ENCODE measurements at places on chromosomes 7 and 10.

GRCh38 chr10:42428534-42428933 is 209.8 kb downstream of the ZNF33B start:
- no peak for DNase-seq

- DNase-seq: no peak
Measured at GRCh38 chr10:34184397-34184796, 630.7 kb downstream of the PARD3 start.

DNA sequence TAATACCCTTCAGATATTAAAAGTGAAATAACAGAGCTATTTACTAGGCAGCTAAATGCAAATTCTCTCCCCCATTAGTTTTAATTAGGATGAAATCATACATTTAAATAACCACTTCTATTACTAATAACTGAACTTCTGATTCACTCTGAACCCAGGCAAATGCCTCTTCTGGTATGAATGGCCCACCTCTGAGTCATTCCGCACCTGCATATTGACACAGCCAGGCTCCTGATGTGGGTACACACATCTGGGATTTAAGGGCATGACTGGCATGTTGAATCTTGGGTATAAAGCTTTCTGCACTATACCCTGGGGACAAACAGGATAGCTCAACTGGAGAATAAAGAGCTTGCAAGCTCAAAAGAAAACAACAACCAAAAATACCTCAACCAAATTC is 140.9 kb downstream of the AUTS2 start:
- DNase-seq: no peak

DNA sequence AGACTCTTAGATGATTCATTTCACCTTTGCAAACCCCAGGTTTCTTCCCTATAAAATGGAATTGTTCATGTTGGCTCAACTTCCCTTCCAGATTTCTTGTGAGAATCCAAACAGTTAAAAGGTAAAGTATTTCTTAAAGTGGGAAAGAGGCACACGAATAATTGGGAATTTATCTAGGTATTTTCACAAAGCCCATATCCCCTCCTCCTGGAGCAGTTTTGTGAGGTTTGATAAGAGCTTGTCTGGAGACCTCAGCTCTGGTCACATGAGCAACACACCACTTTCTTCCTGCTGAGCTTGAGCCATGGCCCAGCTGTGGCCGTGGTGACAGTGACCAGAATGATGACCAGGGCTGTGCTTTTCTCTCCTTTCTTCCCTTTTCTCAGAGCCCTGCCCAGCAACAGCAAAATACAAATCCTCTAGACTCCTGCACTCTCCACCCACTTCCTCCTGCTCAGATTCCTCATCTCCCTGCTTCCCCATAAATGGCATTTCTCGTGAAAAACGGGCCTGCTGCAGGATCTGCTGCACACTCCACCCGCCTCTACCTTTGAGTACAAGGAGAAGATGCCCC is 87.7 kb downstream of the PIK3CG start:
- no peak for DNase-seq

DNA sequence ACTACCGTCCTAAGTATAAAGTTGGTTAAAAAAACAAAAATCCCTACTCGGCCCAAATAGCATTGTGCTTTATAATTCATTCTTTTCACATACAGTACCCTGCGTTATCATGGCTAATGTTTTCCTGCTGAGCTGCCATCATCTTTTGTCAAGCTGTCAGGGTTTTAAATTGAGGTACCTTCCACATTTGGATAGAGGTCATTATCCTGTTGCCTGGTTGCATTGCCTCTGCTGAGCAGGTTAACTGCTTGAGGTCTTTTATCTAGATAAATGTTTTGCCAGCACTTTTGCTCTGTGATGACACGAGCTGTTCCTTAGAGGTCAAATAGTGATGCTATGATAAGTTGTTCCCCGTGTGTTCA is 94.4 kb upstream of the FZD1 start:
- no peak for DNase-seq

- DNase-seq: no peak
Measured at GRCh38 chr7:35467456-35467978, 213.6 kb upstream of the TBX20 start.

- DNase-seq: no peak
Measured at GRCh38 chr7:10343108-10343507, 630.6 kb upstream of the PHF14 start.

- no peak for DNase-seq
Measured at GRCh38 chr7:98000356-98000755, 10.4 kb upstream of the OCM2 start.

GRCh38 chr10:79221110-79222051 is 125.9 kb upstream of the PPIF start:
- no peak for DNase-seq

DNA sequence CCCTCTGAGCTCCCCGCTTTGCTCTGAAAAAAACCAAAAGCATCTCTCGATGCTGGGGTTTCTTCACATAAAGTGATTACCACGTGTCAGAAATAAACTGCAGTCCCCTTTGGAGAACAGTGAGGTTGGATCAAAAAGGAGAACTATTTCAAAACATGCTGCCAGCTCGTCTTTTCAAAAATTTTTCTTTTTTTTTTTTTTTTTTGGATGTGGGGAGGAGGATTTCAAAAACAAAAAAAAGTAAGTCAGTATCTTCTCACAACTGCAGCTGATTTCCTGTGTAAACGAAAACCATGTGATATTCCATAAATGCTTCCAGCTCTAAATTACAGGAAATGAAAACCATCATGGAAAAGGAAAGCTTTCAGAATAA is 155.0 kb upstream of the LYZL2 start:
- no peak for DNase-seq

GRCh38 chr7:157011333-157012112 is 1.1 kb upstream of the MNX1 start:
- DNase-seq: no peak

DNA sequence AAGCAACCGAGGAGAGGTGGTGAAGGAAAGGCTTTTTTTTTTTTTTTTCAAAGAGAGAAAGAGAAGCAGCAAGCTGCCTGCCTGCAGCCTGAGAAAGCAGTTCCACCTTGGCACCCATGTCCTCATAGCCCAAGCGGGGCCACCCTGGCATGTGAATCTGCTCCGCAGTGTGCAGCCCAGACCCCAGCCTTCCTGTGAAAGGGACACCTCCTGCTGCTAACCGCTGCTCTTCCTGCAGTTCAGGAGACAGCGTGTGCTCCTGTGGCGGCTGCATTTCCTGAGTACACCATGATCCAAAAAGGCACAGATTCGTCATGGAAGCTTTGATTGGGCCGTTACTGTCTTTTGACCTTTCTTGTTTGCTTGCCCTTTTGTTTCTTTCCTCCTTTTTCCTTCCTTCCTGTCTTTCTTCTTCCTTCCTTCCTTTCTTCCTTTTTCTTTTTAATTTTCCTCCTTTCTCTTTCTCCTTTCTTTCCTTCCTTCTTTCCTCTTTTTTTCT is 38.1 kb downstream of the IKZF1 start:
- no peak for DNase-seq

GRCh38 chr10:63593576-63593975 is 72.4 kb downstream of the REEP3 start:
- no peak for DNase-seq

DNA sequence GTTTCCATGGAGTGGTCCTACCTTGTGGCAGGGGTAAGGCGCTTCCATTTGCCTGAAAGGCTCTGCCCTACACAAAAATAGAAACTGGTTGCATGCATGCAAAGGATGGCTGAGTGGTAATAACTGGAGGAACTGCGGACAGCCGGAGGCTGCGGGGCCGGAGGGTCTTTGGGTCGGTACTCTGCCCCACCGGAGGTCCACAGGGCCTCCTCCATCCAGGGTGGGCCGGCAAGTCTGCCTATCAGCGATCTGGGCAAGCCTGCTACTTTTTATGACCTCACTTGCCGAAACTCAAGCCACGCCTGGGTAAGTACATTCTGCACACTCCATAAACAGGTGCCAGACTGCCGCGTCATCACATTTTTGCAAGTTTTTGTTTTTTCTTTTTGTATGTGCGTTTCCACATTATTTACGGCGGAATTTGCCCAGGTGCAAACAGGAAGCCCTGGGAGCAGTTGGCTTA is 30.0 kb downstream of the TACC2 start:
- DNase-seq: no peak

DNA sequence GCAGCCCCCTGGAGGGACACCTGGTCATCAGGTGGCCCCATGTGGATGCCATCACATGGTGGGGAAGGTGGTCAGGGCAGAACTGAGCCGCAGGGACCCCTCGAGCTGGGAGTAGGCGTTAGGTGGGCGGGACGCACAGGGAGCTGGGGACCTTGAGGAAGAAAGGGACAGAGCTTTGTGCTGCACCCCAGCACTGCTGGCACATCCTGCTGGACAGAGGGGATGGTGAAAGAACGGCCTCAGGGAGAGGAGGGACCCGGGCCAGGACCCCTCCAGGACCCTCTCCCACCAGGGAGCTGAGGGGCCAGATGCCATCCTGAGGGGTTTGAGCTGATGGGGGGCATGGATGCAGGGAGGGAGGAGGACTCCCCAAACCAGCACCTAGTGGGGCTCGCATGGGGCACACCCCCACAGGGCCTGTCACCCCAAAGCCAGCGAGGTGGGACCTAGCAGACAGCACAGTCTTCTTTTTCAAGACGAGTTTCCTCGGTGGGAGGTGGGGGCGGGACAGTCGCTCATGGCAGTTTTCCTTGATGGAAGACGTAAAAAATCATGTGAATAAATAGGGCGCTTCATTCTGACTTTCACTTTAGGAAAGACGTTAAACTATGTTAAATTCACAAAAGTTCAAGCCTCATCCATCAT is 43.3 kb downstream of the STK32C start:
- no peak for DNase-seq

DNA sequence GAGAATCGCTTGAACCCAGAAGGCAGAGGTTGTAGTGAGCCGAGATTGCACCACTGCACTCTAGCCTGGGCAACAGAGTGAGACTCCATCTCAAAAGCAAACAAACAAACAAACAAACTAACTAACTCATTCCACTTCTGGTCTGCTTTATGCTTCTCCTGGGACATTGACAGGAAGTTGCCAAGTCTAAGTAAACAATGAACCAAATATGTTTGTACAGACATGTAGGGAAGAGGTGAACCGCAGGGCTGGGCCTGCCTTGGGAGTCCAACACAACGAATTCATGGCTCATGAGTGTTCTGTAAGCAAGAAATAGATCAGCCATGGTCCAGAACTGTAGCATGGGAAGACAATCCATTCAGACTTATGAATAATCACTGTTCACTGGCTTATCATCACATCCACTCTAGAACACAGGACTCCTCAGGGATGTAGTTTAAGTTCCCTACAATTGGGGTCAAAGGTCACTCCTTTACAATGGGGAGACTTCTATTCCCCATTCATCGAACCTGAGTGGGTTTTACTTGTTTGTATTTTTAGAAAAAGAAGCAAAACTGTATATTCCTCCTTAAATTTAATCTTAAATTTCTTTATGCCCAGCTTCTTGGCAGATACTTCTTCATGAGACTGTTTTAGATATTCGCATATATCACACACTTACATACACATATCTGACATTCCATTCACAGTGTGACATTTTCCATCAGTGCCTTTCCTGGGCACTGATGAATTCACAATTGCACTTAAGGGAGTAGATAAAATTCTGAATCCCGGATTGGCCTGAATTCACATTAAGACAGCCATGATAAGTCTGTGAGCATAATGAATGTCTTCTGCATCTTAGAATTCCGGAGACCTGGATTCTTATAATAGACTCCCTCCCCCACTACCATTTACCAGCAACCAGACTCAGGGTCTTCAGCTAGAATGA is 159.1 kb upstream of the EEPD1 start:
- DNase-seq: no peak
